ENCODE measurements at places on chromosomes 1 and 21.

- DNase-seq, result no peak
Observed at GRCh38 chr1:217253985-217254384, 376.9 kb downstream of the GPATCH2 start.

- no peak for DNase-seq
Observed at GRCh38 chr1:98398649-98399048, 262.9 kb upstream of the SNX7 start.

DNA sequence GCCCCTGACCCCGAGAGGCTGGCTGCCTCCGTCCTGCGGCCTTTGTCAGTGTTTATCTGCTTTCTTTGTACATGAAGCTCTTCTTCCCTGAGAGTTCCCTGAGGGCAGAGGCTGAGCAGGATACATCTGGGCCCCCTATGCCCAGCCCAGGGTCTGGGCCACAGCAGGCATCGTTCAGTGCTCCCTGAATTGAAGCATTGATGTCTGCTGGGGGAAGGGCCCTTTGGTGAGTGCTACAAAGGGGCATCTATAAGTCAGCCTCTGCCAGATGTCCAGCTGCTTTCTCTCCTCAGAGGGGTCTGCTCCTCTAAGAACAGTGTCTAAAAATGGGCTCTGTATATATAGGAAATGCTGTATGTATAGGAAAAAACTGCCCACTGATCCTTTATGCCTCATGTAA, 2.1 kb downstream of the HEYL start:
- no peak for DNase-seq

DNA sequence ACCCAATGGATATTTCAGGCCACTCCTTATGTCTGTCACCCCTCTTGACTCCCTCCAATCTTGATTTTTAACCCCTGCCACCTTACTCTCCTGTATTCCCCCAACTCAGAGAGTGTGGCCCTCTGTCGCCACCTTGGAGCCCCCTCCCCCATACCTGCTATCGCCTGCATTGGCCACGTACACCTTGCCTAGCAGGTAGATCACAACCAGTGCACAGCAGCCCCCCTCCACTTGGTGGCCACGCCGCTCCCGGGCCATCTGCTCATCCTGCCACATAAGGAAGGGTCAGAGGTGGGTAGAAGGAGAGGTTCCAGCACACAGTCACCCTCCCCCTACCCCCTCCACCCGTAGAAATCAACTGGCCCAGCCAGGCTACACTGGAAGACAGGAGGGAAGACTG, 2.9 kb downstream of the PPM1J start:
- DNase-seq, result no peak

- DNase-seq, result no peak
Observed at GRCh38 chr1:14263671-14264070, 334.8 kb upstream of the KAZN start.

DNA sequence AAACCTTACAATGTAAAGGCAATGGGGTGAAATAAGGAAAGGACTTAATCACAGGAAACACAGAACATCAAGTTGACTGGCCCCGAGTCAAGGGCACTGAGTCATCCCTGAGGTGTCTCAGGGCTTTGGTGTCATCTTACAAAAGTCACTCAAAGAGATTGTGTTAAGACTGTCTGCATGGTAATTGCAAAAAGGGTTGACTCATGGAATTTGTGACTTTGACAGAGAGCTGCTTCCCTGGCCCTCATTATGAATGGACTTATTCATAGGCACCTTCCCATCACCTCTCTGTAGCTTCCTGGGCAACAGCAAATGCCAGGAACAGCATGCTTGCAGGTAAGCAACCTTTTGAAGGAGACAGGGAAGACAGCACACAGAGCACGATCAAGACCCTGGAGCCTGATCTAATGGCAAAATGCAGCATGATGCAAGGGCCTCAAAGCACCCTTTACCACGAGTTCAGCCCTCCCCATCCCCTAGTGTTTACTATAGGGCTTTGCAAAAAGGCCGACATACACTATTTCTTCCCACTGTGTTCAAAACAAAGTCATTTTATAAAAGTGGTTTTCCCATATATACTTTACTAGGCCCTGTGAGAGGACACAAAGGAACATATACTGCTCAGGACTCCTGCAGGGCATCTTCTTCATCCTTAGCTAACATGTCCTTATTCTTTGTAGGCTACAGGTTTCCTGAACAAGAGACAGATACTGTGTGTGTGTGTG, 17.1 kb downstream of the ZP4 start:
- no peak for DNase-seq

DNA sequence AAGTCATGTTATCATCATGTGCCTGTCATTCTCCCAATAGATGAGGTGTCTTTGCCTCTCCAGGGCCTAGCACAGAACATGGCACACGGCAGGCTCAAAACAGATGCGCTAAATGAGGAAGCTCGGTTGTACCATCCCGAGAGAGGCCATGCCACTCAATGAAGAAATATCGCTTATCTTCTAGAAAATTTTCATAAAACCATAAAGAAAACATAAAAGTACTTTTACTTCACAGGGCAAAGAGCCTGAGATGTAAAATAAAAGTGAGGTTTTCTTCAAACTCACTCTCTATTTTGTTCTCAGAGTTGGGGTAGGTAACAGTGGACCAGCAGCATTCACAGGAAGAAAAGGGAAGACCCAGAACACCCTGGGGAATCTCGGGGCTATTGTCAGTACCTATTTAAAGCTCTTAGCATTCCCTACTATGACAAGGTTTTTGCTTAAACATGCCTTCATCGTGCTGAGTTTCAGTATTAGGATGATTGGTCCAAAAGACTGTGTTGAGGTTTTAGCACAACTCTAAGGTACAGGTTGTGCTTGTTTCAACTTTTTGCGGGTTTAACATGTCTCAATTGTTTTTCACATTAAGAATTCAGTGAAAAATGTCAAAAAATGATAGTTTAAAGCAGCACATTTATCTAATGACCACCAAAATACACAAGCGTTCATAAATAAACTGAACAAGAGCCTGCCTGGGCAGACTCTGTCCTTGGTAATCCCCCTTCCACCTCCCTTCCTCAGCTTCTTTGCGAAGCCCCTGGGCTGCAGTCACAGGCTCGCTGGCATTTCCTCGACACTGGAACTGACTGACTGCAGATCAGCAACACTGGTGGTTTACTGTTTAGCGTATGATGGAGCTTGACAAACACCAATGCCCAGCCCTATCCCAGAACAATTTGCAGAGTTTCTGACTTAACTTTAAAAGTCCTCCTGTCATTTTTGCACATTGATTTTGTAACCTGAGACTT, 55.6 kb downstream of the COQ8A start:
- DNase-seq, result no peak

DNA sequence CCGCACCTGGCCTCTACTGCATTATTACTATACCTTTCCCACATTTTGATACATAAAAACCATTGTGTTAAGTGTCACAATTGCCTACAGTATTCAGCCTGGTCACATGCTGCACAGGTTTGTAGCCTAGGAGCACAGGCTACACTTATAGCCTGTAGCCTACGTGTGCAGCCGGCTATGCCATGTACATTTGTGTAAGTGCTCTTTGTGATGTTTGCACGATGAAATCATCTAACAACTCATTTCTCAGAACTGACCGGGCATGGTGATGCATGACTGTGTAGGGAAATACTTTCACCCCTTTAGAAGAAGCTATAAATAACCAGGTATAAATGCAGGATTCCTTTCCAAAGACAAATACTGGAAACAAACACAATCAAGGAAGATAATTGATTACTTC, 12.1 kb downstream of the ERG start:
- no peak for DNase-seq

GRCh38 chr1:100606438-100606837, 68.5 kb downstream of the GPR88 start:
- DNase-seq, result no peak

DNA sequence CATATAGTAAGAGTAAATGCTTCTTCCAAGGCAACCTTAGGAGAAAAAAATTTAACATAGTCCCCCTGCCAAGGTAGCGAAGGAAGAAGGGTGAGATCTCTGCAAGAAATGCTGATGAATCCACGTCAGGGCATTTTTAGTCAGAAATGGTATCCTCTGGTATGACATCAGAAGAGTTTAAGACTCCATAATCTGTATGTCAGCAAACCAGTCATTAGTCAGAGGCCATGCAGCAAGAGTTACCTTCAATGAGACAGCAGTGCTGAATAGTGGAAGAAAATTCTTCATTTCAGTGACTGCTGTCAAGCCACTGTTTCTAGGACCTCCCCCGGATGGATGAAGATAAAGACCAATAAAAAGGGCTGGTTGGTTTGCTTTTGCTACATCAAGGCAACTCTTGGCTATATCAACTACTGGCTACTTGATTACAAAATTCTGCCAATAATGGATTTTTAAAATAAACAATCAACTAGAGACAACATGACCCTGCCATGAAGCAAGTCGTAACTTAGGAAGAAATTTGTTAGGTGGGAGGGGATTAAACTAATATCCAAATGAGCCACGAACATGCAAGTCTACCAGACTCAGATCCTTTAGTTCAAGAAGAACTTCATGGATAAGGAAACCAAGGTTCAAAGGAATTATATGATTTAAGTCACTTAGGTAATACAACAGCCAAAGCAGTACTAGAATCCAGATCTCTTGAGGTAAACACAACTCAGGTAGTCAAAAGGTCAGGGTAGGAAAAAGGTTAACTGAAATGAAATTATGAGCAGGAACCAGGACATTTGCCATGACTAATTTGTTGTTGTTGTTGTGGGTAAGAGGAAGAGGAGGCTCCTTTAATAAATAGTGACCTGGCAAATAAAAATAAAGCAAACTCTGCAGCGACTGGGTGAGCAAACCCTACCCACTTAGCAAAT, 25.6 kb upstream of the GUCA2A start:
- no peak for DNase-seq

DNA sequence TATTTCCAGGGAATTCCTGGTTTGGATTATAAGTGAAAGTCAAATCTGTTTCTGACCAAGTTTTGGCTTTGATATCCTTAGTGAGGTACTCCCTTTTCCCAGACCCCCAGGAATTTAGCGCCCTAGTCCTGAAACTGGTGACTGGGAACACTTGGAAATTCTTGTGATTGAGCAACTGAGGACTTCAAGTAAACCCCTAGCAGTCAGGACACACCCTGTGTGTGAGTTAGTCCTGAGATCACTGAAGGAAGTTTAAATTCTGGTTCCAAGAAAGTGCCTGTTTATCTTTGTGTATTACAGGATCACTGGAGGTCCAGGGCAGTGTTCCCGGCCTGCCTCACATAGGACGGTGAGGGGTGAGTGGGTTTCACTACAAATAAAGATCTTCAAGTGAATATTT, 95.1 kb upstream of the F3 start:
- no peak for DNase-seq

DNA sequence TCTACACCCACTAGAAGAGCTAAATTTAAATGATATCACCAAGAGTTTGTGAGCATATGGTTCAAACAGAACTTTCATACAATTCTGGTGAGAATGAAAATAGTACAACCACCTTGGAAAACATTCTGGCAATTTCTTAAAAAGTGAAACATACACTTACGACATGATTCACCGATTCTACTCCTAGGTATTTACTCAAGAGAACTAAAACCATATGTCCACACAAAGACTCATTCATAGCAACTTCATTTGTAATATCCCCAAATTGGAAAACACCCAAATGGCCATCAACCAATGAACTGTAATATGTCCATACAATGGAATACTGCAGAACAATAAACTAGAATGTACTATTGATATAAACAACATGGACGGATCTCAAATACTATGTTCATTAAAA, 51.2 kb upstream of the ADAM30 start:
- DNase-seq, result no peak

DNA sequence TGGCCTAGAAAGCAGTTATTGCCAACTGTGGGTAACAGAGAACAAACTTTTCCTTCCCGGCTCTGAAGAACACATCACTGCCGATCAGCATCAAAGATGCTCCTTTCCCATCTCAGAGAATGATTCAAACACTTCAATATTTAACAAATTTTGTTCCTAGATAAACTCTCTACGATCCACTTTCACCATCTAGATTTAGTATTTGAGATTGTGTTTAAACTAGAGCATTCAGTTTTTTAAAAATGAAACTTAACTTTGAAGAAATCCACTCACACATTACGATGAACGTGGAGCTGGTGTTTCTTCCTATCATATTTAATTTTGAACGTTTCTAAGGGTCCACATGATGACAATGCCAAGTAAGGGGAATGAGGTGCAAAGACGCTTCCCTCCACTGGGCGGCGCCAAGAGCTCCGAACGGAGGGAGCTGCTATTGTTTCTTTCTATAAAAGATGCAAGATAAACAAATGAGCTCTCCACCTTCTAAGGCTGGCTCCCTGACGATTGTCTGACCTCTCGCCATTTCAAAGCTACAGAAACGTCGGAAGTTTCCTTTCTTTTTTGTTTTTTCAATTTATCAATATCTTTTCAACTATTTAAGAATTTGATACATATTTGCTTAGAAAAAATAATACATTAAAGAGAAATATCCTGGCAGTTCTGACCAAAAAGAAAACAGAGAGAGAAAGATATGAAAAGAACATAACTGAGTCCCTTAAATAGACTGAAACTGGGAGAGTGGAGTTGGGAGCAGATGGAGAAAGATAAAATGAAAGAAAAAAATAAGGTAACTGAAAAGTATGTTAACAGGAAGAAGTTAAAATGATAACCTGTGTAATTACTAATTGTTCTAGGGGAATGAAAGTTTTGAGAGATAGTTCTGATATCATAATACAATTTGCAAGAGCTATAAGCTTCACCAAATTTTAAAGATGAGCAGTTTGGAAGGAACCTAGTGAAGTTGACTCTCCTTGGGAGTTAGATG, 4.4 kb upstream of the BARHL2 start:
- no peak for DNase-seq

DNA sequence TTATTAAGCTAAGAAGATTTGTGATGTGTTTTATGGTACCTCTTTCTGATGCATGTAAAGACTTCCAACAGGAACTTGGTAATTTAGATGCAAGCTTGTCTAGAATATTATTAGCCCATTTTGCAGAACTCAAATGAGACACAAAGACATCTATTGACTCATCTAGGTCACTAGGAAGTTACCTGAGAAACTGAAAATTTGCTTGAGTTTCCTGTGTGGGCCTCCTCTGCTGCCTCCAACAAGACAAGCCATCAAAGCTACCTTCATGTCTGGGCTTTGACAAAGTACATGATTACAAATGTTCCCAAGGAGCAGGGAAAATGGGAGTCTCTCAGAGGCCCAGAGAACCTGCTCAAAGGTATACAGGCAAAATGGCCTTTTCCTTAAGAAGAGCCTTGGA, 5.6 kb downstream of the RUNX1 start:
- no peak for DNase-seq

DNA sequence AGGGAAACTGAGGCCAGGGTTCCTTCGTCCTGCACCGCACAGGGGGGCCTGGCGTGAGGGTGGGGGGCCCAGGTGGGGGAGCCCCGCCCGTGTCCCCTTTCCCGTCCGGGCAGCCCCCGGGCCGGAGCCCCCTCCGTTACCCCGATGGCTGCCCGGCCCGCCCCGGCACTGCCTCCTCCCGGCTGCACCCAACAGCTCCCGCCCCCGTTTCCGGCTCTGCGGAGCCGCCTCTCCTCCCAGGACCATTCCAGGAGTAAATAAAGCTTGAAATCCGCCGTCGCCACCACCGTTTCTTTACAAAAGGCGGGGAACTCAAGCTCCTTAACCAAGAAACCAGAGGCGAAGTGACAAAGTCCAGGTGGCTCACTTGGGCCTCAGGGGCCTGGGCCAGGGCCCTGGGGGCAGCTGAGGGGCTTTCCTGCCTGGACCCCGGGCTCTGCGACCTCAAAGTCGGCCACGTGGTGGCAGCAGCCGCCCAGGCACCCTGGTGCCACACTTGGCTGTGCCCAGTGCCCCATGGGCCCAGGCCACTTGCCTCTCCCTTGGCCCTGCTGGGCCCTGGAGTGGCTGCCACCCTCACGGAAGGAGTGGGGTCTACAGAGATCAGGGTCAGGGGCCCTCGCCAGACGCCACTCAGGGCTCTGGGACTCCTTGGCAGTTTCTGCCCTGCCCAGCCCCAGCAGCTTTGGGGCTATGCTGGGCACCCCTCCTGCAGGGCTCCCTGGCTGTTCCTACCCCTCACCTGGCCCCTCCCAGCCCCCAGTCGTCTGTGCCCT, 514 bp upstream of the FAAP20 start:
- peak; percentile 74 for DNase-seq

Measured in stimulated activated CD4-positive, alpha-beta T cell treated with anti-CD3 and anti-CD28 coated beads, TNF-alpha, amount 100 ng/mL, for 1 hour (primary cell).